ENCODE measurements at places on chromosomes 2 and 18.

- DNase-seq: no peak
Measured at GRCh38 chr2:14619441-14619840, 13.1 kb upstream of the LRATD1 start.

DNA sequence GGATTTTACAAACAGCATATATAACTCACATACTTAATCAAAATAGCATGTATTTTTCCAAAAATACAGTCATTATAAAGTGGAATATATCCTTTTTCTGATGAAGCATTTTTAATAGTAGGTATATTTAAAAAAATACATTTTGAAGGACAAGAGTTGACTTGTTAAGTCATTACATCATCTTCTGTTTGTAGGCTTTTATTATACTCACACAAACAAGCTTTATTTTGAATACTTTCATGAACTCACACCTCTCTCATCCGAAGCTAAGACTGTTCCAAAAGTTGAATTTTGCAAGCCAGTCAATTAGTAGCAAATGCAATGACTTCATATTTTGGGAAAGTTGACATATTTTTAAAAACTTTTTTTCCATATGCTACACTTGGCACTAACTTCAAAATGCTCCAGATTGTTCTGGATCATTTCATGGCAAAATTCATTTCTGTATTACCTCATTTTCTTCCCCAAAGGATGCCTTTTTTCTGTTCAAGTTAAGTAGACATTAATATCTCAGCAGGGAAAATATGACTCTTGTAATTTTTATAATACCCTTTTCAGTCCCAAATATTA, 68.5 kb upstream of the WDR75 start:
- no peak for DNase-seq

DNA sequence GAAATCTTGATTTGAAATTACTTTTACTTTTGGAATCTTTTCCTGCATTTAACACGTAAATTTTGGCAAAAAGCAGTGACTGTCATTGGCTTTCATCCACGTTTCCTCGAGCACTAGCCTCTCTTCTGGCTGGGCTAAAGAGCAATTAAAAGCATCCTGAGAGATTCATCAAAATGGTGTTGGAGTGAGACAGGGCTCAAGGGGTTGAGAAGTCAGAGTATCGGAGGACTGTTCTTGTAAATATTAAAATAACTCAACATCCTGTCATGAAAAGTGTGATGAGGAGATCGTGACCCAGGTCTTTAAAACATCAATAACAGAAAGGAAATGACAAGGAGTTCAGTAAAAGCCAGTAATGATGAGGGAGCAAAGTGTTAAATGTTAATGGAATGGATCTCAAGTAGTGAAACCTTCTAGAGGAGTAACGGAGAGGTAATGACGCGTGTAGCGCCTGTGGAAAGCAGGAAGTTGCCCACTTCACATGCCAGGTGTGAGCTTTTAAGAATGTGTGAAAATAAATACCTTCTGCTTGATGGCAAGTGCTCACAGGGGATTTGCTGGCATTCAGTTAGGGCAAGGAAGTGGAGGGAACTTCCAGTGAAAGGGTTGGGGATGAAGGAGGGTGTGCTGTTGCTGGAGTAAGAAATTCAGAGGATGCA, 754.4 kb downstream of the ADCYAP1 start:
- DNase-seq: no peak

DNA sequence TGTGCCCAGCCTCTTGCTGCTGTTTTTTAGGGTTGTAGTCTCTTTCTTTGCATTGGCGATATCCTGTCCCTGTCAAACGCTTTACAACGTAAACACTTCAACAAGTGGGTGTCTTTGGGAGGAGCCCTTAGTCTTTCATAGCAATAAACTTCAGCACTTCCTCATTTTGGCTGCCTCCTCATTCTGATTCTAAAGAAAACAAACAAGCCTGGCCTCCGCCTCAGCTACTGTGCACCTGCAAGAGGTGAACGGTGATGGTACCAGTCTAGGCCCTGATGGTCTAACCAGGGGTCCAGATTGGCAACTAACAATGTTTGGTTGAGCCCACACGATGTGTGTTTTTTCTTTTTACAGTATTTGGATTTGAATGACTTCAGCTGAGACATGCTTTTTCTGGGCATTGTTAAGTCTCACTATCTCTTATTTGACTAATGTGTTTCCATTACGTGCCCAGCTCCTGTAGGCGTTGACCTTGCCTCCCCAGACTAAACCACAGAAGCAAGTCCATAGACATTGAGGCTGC, 53.2 kb upstream of the CUL3 start:
- DNase-seq: no peak

Data from T-helper 22 cell (primary cell).